ENCODE measurements at places on chromosomes 11 and 22.

DNA sequence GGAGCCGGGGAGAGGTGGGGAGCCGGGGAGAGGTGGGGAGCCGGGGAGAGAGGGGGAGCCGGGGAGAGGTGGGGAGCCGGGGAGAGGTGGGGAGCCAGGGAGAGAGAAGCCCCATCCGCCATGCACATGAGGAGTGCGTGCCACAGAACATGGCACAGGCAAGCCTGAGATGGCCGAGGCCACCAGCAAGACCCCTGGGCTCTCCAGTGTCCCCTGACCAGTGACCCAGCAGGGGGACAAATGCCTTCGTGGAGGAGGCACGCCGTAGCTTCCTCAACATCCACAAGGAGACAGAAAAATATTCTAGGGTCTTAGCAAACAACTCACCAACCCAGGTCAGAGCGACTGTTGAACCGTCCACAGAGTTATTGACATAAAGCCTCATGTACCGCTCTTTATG, 618.8 kb downstream of the TBC1D22A start:
- DNase-seq = no peak

- DNase-seq = no peak
Measured at GRCh38 chr11:65274735-65275682, 13.2 kb downstream of the POLA2 start.

GRCh38 chr11:131880316-131880715, 509.9 kb downstream of the NTM start:
- DNase-seq = no peak

- DNase-seq = no peak
Measured at GRCh38 chr11:914747-915501, 4.3 kb upstream of the CHID1 start.

- no peak for DNase-seq
Measured at GRCh38 chr11:100562128-100562527, 125.0 kb upstream of the ARHGAP42 start.

DNA sequence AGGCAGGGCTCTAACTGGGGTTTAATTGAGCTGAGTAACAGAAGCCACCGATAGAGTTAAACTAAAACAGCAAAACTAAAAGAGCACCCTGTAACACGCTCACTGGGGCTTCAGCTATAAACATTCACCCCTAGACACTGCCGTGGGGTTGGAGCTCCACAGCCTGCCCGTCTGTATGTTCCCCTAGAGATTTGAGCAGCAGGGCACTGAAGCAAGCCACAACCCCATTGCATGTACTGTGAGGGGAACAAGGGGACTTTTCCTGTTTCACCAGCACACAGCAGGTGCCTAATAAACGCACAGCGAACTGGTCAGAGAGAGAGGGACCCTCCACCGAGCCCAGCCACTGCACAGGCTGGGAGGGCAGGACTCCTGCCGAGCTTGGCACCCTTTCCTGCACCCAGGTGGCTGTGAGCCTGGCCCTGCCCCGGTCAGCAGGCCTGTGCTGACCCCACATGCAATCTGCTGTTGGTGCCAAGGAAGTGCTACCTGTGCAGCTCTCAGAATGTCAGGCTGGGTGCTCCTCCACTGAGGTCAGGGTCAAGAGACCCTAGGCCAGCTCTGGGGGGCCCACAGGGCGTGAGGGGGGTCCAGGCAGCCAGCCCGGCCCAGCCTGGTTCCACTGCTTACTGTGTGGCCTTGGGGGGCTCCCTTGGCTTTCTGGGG, 31.9 kb downstream of the RTN4R start:
- no peak for DNase-seq

- DNase-seq = no peak
Measured at GRCh38 chr11:132669949-132670348, 862.4 kb downstream of the OPCML start.

DNA sequence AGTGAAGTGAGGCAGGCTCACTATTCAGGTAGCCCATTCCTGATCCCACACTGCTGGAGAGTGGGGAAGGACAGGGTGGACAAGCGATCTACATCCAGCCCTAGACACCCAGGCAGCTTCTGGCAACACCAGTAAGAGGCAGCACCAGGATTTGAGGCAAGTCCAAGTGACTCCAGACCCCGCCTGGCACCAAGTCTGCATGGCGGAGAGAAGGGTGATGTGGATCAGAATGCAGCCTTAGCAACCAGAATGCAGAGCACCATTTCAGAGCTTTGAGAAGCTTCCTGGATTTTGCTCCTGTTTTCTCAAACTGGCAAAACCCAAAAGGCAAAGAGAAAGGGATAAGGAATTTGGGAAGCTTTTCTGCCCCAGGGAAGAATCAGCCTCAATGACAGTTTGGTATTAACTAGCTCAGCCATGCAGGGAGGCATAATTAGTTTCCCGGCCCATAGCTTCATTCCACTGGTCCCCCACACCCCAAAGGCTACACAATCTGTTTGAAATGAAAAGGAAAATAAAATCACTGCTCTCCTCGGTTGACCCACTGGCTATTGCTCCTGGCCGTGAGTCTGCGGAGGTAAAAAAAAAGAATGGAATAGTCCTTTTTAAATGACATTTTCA, 17.3 kb downstream of the GALNT18 start:
- DNase-seq = no peak

- no peak for DNase-seq
Measured at GRCh38 chr22:32815059-32815458, 13.6 kb downstream of the TIMP3 start.

DNA sequence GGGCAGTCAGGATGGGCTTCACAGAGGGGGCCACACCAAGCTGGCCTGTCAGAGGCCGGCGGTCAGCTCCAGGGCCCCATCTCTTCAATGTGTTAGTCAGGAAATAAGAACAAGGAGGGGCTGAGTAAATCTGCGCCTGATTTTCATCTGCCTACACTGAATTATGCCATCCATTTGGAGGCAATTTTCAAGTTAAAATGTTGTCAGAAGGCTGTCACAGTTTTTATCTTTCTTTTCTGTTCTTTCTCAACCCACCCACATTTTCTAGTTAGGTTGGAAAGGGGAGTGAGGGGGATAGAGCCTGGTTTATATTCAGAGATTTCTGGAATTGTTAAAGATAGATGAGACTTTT, 18.8 kb downstream of the ADORA2A start:
- no peak for DNase-seq

GRCh38 chr11:12503039-12503484, 125.7 kb downstream of the PARVA start:
- no peak for DNase-seq

DNA sequence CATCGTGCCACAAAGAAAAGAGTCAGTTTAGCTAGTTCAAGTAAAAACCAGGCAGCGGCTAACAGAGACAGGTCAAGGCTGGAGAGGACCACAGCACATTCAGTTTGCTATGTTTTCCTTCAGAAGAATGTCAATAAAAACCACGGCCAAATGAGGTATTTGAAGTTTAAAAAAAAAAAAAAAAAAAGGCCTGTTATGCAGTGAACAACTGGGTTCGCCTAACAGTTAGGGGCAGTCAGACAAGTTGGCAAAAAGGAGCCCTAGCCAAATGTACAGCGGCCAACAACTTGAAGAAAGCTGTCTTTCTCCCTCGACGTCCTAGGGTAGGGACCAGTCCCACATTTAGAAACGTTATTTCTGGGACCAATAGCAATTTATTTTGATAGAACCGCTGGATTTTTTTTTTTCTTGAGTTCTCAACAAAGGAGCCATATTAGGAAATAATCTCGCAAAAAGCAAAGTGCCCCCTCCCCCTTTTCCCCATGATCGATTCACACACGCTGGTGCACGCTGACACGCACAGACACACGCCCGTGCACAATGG, 237.8 kb downstream of the TTC28 start:
- no peak for DNase-seq

DNA sequence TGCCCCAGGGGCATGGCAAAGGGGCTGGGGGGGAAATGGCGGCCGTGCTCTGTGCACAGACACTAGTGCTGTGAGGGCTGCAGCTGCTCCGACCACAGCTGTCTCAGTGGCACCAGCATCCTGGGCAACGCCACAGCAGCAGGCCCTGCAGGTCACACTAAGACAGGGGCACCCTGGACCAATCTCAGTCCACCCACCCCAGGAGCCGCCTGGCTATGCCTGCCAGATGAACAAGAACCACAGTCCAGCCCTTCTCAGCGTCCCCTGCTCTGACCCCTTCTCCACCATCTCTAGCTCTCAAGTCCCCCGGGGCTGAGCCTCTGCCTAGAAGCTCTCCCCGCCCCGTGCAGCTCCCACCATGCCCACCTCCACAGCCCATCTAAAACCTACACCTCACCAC, 16.5 kb downstream of the TUBGCP6 start:
- DNase-seq = no peak

GRCh38 chr11:30260813-30261212, 30.0 kb downstream of the FSHB start:
- DNase-seq = no peak

DNA sequence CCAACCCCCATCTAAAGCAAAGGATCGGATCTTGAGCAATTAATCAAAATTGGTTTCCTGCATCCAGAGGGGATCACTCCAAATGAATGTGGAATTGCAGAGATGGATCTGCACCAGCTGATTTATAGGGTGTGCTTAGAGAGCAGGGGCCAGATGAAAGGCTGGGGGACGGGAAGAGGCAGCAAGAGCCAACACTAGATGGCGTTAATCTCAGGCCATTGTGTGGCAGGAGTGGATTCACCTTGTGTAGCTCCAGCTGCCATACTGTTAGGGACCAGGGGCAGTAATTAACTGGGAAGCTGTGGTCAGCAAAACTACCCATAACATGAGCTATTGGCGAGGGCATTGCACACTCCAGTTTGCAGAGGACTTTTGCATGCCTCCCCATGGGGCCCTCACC, 35.6 kb downstream of the SERPINH1 start:
- no peak for DNase-seq

- DNase-seq = no peak
Measured at GRCh38 chr22:40015358-40015976, 20.7 kb downstream of the FAM83F start.

DNA sequence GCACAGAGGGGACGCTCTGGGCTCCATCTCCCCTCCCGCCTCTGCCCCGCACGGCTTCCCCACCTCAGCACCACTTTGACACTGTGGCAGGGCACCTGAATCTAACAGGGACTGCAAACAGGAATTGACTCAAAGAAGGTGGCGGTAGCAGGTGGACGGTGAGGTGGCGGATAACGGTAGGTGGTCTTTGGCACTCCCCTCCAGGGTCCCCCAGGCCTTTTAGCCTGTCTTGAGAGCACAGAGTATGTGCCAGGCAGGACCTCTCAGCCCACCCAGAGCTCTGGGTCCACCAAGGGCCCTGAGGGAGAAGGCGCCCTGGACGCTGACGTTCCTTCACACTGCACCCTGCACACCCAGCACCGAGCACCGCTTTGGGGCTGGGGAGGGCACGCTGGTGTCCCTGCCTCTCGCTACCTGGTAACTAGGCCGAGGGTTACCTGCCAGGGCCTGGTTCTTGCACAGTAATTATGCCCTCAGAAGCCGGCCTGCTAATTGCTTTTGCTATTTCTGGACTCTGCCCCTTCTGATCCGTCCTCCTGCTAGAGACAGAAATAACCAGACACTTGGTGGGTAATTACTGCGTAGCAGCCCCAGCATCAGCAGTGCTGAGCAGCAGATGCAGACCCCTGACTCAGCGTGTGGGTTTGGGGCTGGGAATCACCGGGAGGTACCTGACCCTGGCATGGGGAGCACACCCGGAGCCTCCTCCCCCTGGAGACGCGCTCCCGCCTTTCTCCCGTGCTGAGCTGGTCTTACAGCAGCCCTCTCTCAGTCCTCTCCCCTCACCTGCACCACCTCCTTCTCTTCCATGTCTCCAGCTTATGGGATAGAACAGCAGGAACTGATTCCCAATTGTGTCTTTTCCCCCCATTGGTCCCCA, 103.3 kb upstream of the B3GAT1 start:
- DNase-seq = no peak

DNA sequence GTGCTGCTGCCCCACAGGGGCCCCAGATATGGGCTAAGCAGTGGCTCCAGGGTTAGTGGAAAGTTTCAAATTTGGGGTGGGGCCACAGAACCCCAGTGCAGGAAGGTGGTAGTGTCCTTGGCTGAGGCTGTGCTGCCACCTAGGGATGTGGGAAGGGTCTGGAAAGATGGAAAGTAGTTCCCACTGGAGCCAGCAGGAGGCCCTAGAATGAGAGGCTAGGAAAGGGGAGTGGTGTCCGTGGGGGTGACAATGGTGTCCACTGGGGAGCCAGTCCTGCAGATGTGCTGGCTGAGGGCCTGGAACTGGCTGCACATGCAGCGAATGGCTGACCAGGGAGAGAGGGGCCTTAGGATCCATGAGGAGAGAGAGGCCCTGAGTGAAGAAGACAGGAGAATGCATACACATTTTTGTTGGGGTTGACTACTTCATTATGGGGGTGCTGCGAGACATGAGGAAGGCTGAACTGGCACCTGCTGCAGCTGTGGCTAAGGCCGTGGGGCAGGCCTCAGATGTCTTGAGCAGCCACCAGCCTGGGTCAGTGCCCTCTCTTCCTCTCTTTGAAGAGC, 21.1 kb downstream of the RFPL3 start:
- DNase-seq = no peak

DNA sequence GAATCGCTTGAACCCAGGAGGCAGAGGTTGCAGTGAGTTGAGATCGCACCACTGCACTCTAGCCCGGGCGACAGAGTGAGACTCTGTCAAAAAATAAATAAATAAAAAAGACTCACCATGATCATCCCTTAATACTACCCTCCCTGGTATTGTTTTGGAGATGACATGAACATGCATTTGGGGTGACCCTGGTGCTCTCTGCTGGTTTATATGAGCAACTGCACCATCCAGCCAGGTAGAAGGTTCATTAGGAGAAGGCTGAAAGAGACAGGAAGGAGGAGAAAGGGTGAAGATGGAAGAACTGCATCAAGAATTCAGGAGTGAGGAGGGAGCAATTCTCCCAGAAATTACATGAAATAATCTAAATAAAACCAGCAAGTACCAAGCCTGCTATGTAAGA, 37.8 kb downstream of the SLC5A1 start:
- no peak for DNase-seq

GRCh38 chr22:37244114-37244921, at the start of gene RAC2:
TSS of gene RAC2 (minus strand) at chr22:37244269. CDS start at chr22:37244148, 121 bp downstream.
- peak; percentile 86 for DNase-seq

- peak; percentile 37 for DNase-seq
Measured at GRCh38 chr11:12281571-12282478, 95.5 kb upstream of the PARVA start.

GRCh38 chr11:75461151-75461550, 28.1 kb upstream of the KLHL35 start:
- no peak for DNase-seq

DNA sequence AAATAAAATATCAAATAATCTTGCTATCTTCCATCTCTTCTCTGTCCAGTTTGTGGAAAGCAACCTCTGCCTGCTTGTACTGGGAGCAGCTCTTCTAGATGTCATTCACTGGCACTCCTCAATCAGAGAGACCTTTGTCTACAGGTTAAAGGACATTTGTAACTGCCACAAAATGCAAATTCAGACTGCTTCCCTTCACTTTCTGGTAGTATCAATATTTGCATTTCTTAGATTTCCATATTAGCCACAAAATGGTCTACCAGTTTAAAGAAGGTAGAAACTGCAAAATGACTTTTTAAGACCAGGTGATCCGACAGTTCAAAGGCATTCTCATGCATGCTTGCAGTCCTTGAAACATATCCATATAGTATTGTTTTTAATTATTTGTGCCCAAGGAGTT, 51.7 kb upstream of the RCN1 start:
- no peak for DNase-seq

- DNase-seq = peak; percentile 27
Measured at GRCh38 chr22:37818409-37819104, 4.6 kb upstream of the GALR3 start.

- DNase-seq = no peak
Measured at GRCh38 chr22:23071230-23072076, 1.1 kb downstream of the GNAZ start.

- no peak for DNase-seq
Measured at GRCh38 chr11:95092549-95093324, 3.1 kb downstream of the ENDOD1 start.

GRCh38 chr11:10727146-10727851, 23.7 kb upstream of the CTR9 start:
- DNase-seq = no peak

Measured in activated CD8-positive, alpha-beta memory T cell treated with anti-CD3 and anti-CD28 coated beads for 1 hour (primary cell).